ENCODE measurements at places on chromosomes 3 and 15. TPM values are rescaled to one million over a fixed set of nuclear protein-coding genes. Genes with fewer than 3 reads are reported as not detected.

GOLGA6C gene
- total RNA-seq, result not detected

ERICH6 gene
- not detected for total RNA-seq

CCR5 gene
- not detected for total RNA-seq

EPM2AIP1 gene
- 5.1 TPM for total RNA-seq

MASP1 gene
- total RNA-seq, result not detected

GRM2 gene
- not detected for total RNA-seq

RETNLB gene
- not detected for total RNA-seq

TWF2 gene
- total RNA-seq, result 67.0 TPM

OXTR gene
- 10.9 TPM for total RNA-seq

CCR1 gene
- not detected for total RNA-seq

MAGI1 gene
- 4.5 TPM for total RNA-seq

HCLS1 gene
- total RNA-seq, result 0.45 TPM

MYLK gene
- 15.6 TPM for total RNA-seq

TNNC1 gene
- 1.2 TPM for total RNA-seq

UBAP1L gene
- 0.59 TPM for total RNA-seq

CPB1 gene
- total RNA-seq, result not detected

MOBP gene
- not detected for total RNA-seq

PARP14 gene
- 9.3 TPM for total RNA-seq

SI gene
- total RNA-seq, result not detected

CIDEC gene
- total RNA-seq, result 3.0 TPM

C2CD4A gene
- not detected for total RNA-seq

COL8A1 gene
- total RNA-seq, result not detected

ARPIN gene
- total RNA-seq, result 12.4 TPM

STRIT1 gene
- total RNA-seq, result not detected

LARP6 gene
- total RNA-seq, result 81.2 TPM

SNX22 gene
- 0.96 TPM for total RNA-seq

PLD1 gene
- 7.2 TPM for total RNA-seq

CHMP2B gene
- 93.1 TPM for total RNA-seq

PLS1 gene
- total RNA-seq, result 13.6 TPM
